Stimulated activated CD8-positive, alpha-beta memory T cell treated with anti-CD3 and anti-CD28 coated beads, Interleukin-7, amount 100 ng/mL, for 1 hour (primary cell): ENCODE measurements at places on chromosomes 16 and 17.

DNA sequence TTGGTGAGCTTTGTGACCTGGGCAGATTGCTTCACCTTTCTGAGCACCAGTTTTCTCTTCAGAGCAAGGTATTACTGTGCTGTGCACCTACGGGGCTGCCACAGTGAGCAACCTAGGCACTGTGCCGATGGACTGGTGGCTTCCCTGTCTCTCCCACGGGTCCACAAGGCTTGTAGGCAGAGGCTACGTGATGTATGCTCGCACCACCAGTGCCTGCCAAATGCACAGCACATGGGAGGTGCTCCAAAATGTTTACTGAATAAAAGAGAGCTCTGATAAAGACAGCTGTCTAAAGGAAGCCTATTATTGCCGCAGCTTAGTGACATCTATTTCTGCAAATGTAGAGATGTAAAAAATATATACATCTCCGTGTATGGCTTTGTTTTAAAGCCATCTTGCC is 139.2 kb downstream of the CDK5R1 start:
- DNase-seq, result no peak

DNA sequence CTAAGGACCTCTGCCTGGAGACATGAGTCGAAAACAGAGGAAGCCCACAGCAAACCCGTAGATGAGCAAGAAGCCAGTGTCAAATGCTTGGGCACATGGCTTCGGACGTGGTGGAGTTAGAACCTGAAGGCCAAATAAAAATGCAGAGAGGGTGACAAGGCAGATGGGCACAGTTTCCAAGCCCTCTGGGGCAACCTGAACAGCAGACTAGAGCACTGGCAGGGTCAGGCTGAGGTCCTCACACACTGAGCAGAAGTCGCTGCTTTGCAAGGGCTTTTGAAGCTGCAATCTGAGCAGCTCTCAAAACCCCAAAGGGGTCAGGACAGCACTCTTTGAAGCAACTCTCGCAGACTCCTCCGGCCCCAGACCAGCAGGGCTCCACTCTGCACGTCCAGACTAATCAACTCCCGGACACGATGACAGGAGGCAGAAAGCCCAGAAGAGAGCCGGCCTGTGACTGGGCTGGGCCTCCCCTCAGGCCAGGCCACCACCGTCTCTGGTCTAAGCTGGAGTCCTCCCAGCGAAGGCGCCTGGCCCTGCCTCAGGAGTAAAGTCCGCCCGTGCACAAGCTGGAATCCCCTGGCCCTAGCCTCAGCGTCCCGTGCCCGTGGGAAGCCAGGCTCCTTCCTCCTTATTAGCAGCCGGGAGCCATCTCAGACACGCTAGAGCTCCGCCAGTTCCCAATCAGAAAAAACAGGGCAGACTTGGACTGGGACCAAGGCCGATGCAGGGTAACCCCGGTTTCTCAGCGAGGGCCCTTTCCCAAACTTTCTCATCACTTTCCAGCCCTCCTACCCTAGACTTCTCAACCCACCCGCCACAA is 924 bp downstream of the SMARCD2 start:
- DNase-seq, result no peak

- DNase-seq, result no peak
These were observed 43.2 kb upstream of the CCL1 start for GRCh38 chr17:34406226-34406625.

DNA sequence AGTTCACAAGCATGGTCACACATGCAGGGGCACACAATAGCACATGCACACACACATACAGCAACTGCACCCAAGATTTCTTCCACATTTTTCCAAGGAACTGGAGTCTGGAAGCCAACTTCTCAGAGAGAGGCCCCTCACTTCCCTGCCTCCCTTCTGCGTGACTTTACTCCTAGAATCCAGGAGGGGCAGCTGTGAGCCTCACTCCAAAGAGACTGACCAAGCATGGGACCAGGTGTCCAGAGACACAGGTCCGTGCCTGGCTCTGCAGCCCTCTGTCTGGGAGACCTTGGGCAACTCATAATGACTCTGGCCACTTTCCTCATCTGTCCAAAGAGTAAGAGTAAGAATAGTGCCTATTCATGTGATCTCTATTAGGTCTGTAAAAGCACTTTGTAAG is 104.7 kb upstream of the TMEM132E start:
- DNase-seq, result no peak

GRCh38 chr17:60421273-60422161 is 772 bp upstream of the CHCT1 start:
- peak; percentile 52 for DNase-seq

GRCh38 chr17:67779098-67779672 is 46.1 kb upstream of the BPTF start:
- no peak for DNase-seq

DNA sequence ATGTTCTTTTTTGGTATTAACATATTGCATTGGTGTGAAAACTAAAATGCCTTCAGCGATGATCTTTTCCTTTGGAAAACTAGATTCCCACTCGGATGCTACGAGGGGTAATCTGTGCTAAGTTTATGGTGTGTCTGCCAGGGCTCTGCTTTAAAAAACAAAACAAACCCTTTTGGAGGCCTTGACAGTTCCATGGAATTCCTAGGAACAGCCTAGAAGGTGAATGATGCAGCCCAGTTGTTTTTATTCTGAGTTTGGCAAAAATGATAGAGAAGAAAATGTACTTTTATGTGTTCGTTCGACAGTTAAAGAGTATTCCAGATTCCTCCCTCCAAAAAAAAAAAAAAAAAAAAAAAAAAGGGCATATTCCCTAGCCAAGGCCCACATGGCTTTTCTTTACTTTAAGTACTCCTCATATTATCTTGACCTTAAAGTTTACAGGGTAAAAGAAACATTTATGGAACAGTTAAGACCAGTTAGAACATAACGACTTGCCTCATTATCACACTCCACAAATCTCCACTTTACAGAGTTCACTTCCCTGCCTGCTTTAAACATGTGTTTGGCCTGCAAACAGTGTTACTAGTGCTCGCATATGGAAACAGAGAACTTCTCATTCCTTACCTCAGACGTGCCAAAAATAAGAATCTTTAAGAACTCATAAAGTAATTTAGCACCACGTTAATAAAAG is 159.1 kb downstream of the WWOX start:
- no peak for DNase-seq
